ENCODE measurements at places on chromosomes 12 and 14.

- no peak for DNase-seq
Measured at GRCh38 chr12:106769078-106769477, 5.4 kb upstream of the RIC8B start.

DNA sequence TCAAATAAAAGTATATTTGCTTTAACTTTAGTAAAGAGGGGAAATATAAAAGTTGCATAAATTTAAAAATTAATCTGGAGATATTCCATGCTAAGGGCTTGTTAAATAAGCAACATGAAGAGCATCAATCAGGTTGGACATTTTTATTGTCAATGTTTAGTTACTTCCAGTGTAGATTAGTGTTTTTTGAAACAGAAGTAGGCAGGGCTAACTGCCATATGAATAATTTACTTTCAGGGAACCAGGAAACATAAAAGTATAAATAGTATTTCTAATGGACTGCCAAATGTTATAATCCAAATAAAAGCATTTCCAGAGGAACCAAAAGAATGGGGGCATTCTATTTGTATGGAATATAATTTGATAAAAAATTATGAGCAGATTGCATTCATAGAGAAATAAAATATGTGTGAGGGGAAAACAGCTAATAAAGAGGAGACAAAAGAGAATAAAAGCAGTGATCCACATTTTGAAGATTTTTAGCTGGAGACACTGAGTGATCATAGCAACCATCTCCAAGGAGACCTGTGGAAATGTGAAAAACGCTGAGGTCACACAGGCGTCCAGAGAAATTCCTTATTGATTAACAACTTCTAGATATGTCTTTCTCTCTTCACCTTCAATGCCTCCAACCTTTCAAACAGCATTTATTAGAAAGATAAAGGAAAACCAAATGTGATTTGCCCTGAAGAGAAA lies 70.8 kb downstream of the SRGAP1 start:
- no peak for DNase-seq

DNA sequence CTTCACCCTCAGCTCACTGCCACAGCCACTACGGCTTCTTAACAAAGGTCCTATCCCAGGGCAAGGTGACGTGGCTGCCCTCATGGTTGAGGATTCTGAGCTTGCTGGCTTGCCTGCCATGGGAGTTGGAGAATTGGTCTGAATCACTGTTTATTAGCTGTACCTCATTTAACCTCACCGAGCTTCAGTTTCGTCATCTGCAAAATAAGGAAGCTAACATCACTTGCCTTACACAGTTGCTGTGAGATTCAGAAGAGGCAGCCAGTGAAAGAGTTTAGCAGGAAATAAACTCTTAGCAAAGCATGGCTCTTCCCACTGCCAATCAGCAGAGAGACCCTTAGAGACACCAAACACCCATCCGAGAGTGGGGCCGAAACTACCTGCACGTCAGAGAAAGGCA lies 90.1 kb upstream of the KCNA1 start:
- no peak for DNase-seq

DNA sequence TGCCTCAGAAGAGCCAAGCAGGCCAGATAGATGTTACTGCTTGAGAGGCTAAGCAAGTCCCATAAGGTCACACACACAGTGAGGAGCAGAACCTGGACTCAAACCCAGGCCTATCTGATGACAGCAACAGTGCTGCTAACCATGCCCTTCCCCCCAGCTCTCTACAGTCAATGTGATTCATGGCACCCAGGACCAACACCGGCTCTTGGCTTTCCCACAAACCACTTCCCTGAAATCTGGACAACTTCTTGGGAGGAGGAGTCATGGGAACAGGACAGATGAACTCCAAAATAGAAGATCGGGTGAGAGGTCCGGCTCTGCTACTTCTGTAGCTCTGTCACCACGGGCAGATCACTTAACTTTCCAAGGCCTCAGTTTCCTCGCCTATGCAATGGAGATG lies 716 bp upstream of the PTGDR start:
- DNase-seq: no peak

- DNase-seq: no peak
Measured at GRCh38 chr14:56135001-56135400, 16.8 kb downstream of the PELI2 start.

GRCh38 chr14:105065280-105066228 lies at the start of gene GPR132:
TSS of gene GPR132 (minus strand) at chr14:105065430. CDS start at chr14:105055420, 10,010 bp downstream.
- peak; percentile 74 for DNase-seq

- no peak for DNase-seq
Measured at GRCh38 chr14:100103250-100104005, 38.2 kb downstream of the EVL start.

DNA sequence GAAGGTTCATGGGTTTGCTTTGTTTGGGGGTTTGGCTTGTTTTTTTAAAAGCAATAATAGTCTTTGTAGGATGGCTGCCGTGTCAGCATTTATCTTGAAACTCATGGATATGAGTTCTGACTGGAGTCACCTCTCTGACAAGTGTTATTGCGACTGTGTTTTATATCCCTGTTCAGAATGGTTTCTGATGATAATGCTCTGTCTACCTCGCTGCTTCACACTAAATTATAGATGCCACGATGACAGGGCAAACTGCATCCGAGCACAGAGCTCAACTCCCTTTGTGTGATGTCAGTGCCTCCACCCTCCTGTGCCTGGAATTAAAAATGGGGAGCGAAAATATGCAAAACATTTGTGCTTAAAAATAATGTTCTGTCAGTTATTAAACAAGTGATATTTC lies 250.8 kb downstream of the EGLN3 start:
- no peak for DNase-seq

DNA sequence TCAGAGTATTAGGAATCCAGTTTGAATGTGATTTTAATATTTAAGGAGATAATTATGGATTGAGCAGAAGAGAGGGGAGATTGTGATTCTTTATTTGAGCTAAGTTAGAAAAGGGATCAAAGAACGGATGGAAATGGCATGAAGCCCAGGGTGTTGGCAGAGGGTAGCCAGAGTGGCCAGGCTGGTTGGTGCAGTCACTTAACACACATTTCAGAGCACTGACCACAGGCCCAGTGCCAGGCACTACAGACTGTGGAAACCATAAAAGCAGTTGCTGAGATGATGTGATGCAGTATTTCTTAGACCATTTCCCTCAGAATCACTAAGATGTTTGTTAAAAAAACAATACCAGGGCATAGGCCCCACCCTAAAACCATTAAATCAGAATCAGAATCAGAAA lies 167.7 kb upstream of the AMIGO2 start:
- no peak for DNase-seq

DNA sequence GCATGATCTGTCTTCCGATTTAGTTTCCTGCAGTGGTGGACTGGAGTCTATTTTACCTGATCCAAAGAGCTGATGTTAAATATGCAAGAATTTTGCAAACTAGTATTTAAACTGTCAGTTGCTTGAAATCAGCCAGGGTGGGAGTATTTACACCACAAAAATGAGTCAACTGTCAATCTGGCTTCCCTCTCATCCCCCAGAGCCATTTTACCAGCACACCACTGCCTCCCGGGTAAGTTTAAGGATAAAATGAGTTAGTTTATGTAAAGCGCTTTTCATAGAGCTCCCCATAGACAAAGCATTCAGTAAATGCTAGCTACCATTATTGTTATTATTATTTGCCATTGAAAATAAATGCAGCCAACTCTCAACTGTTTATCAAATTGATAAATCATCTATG lies 106.3 kb upstream of the FRMD6 start:
- DNase-seq: no peak

- DNase-seq: no peak
Measured at GRCh38 chr12:119208626-119209061, 29.9 kb downstream of the HSPB8 start.

DNA sequence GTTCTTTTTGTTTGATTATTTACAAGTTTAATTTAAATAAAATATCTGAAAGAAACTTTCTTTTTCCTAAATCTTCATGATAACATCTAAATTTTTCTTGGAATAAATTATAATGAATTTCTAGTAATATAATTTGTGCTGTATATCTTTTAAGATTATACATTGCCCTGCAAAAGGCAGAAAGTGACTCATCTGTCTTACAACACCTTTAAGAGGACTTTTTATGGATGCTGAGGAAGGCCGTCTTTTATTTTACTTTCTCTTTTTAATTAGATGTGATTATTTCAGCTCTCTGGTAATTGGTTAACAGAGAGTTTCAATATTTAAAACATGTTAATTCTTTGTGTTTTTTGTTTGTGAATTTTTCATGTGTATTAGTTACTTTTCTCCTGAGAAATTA lies 598.4 kb downstream of the RPL10L start:
- DNase-seq: no peak

DNA sequence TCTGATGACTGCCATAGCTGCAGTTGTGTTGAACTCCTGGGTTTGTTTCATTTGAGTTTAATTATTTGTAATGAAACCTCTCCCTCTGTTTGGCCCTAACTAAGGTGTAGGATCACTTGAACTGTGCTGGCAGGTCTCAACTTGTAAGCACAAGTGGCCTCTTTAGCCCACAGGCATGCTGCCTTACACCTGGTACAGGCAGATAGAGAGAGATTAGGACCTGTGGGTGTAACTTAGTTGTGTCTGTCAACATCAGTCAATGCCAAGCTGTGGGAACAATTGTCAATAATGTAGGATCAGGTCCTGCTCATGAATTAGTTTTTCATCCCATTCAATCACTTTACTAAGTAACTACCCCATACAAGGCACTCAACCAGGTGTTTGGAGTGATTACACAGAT lies 263.0 kb upstream of the G2E3 start:
- no peak for DNase-seq

DNA sequence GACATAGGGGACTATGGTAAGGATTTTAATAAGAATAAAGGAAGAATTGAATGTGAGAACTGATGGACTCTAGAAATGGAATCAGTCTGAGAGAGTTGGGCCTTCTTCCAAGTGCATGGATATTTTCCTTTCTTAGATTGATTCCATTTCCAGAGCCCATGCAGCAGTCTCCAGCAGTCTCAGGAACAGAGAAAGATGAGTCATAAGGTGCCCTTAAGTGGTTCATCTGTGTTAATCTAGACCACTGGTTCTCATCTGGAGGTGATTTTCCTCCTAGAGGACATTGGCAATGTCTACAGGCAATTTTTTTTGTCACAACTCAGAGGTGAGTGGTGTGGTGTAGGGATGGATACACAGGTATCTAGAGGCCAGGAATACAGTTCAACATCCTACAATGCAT lies 25.9 kb downstream of the TRIM9 start:
- DNase-seq: no peak

- DNase-seq: no peak
Measured at GRCh38 chr14:19902409-19902808, 18.0 kb upstream of the OR4K5 start.

DNA sequence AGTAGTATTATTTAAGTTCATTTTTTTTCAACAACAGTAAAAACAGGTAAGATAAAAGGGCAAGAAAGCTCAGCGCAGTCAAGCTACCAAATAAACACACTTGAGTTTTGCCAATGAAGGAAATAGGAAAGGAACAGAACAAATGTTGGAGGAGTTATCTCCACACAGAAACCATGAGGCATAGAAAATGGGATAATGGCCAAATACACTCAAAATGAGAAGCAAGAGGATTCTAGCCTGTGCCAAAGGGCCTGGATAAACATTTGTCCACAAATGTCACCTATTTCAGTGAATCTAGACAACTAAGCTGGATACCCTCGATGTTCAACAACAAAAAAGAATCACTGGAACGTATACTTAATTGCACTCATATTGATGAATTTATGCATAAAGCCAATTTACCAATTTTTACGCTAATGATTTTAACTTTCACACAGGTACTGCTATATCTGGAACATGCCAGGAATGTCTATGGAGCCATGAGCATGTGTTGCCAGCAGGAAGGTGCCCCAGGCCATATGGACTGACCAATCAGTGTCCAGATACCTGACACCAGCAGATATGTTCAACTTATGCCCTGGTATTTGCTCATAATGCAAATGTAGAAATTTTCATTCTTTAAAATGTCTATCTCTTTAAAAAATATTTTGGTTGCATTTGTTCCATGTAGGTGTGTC lies 21.1 kb downstream of the ST8SIA1 start:
- no peak for DNase-seq

GRCh38 chr12:59937148-59937547 lies 341.3 kb downstream of the SLC16A7 start:
- no peak for DNase-seq

DNA sequence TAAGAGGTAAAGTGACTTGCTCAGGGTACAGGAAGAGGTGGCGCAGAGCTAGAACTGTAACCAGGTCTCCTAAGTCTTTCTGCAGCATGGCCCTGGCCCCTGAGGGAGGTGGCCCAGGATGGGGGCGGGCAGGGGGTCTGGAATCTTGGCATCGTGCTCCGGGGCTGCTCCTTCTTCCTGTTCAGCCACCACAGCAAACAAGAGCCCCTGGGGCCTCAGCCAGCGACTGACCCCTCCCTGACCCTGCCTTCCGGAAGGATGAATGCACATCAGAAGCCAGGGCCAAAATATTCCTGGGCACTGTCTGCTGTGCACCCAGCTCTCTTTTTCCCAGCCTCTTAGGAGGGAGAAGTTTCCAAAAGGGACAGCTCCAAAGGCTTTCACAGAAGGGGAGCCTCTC lies 242.8 kb downstream of the DPF3 start:
- no peak for DNase-seq

GRCh38 chr12:6773590-6774351 lies 1.5 kb downstream of the LAG3 start:
- DNase-seq: peak; percentile 74

GRCh38 chr14:49621114-49621881 lies 699 bp downstream of the MGAT2 start:
- no peak for DNase-seq

DNA sequence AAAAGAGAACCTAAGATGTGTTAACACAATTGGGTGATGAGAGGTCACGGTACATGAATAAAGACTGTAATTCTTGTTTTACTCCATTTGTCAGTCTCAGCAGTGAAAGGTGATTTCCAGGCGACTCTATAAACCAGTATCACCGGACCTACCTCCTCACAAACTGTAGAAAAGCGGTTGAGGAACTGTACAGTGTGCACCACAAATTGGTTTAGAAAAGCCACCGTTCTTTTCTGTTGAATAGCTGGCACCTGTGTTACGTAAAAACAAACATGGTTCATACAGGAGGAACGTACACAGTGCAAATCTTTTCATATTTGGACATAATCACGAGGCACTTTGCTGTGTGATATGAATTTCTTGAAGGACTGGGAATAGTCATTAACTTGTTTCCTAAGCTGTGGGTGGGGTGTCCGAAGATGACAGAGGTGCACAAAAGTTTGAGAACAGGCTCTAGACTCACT lies 663 bp downstream of the WASHC3 start:
- DNase-seq: no peak

All from activated CD8-positive, alpha-beta memory T cell treated with anti-CD3 and anti-CD28 coated beads for 4 hours (primary cell).